ENCODE measurements at places on chromosomes 6 and 20. TPM values are rescaled to one million over a fixed set of nuclear protein-coding genes. Genes with fewer than 3 reads are reported as not detected.

DNA sequence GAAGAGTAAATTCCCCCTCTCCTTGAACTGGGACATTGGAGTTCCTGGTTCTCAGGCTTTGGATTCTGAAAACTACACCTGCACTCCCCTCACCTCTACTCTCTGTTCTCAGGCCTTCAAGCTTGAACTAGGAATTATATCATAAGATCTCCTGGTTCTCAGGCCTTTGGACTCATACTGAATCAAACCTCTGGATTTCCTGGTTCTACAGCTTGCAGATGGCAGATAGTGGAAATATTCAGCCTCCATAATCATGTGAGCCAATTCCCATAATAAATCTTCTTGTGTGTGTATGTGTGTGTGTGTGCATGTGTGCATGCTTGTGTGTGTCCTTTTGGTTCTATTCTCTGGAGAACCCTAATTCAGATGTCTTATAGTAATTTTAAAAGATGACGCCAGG is 12.7 kb upstream of the CHD6 start:
- DNase-seq = no peak

GRCh38 chr6:134640229-134640628 is 309.7 kb downstream of the ALDH8A1 start:
- no peak for DNase-seq

ABHD16B gene
- not detected for total RNA-seq

GRCh38 chr20:54454982-54455381 is 20.4 kb upstream of the DOK5 start:
- no peak for DNase-seq

- DNase-seq = no peak
These were observed 1.5 kb upstream of the MSH5 start for GRCh38 chr6:31737991-31738979.

- DNase-seq = no peak
These were observed 14.7 kb upstream of the PYGB start for GRCh38 chr20:25233016-25233772.

- no peak for DNase-seq
These were observed 8.0 kb upstream of the SLC17A3 start for GRCh38 chr6:25882051-25882496.

SAMD5 gene
- 3.2 TPM for total RNA-seq

TBX18 gene
- 9.8 TPM for total RNA-seq

ECT2L gene
- not detected for total RNA-seq

DNA sequence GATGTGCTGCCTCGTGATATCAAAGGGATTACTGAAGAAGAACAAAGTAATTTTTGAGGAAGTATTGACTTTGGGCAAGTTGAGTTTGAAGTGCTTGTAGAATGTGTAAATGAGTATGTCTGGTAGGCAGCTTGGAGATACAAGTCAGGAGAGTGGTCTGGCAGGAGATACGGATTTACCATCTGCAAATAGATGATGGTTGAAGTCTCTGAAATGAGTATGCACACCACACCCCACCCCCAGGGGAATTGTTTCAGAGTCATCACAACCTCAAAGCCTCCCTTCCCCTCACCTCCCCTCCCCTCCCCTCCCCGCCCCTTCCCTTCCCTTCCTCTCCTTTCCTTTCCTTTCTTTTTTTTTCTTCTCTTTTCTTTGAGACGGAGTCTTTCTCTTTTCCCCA is 16.4 kb upstream of the MCUR1 start:
- DNase-seq = no peak

GRCh38 chr20:24672886-24673677 is 203.7 kb downstream of the SYNDIG1 start:
- no peak for DNase-seq

DNA sequence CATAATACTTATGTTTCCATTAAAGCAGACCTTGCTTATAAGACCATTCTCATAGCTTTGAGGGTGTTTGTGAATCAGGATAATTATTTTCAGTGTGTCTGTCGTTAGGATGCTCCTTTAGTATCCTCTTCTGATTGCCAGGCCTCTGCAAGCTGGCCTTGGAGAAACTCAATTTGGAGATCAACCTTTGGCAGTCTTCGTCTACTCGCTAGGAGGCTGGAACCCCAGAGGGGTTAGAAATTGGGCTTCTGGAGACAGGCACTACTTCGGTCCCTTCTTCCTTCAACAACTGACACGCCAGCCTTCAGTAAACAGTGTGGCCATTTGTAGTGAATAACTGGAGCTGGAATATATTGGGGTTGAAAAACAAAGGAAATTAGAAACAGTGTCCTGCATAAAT is 100.8 kb upstream of the CITED2 start:
- no peak for DNase-seq

SSTR4 gene
- total RNA-seq = not detected

DNA sequence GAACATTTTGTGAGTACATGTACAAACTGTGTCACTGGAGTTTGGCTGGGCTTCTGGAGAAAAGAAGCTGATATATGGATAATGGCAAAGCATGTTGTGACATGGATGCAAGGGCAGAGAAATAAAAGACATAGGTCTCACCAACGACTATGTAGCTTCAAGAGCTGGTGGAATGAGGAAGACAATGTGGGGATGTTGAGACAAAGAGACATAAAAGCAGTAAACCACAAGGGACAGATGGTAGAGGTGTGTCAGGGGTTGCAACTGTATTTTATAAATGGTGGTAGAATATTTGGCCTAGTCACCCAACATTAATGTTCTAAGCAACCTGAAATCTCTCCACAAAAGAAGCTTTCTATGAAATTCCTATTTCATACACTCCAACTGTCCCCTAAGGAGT is 199.0 kb downstream of the KCNQ5 start:
- no peak for DNase-seq

- DNase-seq = no peak
These were observed 36.9 kb downstream of the SLC24A3 start for GRCh38 chr20:19249106-19249879.

REM1 gene
- 4.4 TPM for total RNA-seq

GRCh38 chr6:40640599-40641227 is 53.5 kb upstream of the LRFN2 start:
- DNase-seq = no peak

- no peak for DNase-seq
These were observed 46.2 kb downstream of the OGFRL1 start for GRCh38 chr6:71334768-71335167.

GRCh38 chr6:144543006-144543871 is 258.1 kb downstream of the UTRN start:
- DNase-seq = no peak

GRCh38 chr6:106574741-106575458 is 54.4 kb downstream of the RTN4IP1 start:
- DNase-seq = no peak

CST5 gene
- total RNA-seq = not detected

- no peak for DNase-seq
These were observed 68.7 kb downstream of the LY86 start for GRCh38 chr6:6657085-6657819.

IPCEF1 gene
- 2.0 TPM for total RNA-seq

- DNase-seq = no peak
These were observed 98.6 kb downstream of the EYA4 start for GRCh38 chr6:133339543-133340384.

DNA sequence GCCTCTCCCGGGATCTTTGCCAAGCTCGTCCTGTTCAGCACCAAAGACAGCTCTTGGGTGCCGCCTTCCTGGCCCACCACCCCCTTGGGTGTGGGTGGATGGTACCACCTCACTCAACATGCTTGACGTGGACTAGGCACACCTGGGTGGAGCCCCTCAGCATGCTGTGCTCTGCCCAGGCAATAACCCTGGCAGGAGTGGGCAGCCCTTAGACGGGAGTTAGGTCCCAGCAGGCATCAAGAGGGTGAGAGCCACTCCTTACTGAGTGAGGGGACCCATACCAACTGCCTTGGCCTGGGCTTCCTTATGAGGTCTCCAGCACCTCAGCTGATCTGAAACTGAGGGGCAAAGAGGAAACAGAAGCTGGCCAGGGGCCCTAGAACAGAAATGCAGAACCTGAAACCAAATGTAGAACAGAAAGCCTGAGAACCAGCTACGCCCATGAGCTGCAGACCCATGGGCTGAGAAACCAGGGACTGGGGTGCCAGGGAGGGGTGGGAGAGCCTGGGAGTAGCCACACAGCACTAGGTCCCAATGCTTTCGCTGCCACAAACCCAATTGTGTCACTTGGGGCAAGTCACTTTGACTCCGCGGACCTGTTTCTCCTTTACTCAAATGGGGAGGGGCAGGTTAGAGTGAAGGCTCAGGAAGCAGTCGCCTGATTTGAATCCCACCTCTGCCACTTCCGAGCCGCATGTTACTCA is 2.0 kb downstream of the FGD2 start:
- no peak for DNase-seq

DNA sequence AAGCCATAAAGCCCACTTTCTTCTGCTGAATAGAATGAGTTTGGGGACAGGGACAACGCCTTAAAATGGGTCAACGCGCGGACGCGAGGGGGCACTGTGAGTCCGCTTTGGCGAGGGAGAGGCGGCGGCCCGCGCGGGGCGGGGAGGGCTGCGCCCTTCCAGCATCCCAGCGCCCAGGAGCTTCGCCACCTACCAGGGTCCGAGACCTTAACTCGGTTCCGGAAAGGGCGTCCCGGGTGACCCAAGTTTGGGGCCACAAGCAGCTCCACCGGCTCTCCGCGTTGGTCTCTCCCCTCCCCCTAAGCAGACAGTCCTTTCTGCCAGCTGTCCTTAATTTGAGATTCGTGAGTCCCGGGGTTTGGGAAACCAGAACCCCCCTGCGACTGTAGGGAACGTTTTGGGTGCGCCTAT is 1.8 kb upstream of the SAMD5 start:
- DNase-seq = no peak

GRCh38 chr6:121449331-121449730 is 13.9 kb downstream of the GJA1 start:
- DNase-seq = no peak

DNA sequence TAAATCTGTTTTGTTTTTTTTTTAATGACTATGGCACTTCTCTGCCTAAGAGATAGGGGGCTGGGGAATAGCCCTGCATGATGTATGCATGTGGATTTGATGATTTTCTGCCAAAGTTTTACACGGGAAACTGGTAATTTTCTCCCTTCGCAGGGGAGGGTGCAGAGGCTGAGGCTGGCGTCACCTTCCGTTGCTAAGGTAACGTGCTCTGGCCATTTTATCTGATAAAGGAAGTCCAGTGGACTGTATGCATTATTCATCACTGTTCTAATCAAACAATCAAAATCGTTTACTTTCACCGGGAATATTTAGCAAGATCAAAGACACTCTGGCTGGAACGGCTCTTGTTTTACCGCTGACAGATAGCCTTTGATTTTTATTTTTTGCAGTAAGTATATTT is 789 bp downstream of the PHACTR1 start:
- DNase-seq = no peak

DNA sequence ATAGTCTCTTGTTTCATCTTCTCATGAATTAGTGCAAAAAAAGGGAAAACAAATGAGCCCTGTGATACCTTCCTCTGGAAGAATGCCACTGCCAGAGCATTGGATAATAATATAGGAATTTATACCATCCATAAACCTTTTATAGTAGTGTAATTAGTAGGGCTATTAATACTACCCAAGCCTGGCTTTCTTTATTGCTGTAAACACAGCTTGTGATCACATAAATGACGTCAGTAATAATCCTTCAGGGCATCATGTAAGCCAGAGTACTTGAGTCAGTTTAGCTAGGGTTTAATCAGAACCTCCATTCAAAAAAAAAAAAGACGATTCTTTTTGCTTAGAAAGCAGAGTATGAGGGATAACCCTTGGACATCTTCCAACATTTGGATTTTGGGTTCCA is 264.8 kb downstream of the SLC35F1 start:
- DNase-seq = no peak

DNA sequence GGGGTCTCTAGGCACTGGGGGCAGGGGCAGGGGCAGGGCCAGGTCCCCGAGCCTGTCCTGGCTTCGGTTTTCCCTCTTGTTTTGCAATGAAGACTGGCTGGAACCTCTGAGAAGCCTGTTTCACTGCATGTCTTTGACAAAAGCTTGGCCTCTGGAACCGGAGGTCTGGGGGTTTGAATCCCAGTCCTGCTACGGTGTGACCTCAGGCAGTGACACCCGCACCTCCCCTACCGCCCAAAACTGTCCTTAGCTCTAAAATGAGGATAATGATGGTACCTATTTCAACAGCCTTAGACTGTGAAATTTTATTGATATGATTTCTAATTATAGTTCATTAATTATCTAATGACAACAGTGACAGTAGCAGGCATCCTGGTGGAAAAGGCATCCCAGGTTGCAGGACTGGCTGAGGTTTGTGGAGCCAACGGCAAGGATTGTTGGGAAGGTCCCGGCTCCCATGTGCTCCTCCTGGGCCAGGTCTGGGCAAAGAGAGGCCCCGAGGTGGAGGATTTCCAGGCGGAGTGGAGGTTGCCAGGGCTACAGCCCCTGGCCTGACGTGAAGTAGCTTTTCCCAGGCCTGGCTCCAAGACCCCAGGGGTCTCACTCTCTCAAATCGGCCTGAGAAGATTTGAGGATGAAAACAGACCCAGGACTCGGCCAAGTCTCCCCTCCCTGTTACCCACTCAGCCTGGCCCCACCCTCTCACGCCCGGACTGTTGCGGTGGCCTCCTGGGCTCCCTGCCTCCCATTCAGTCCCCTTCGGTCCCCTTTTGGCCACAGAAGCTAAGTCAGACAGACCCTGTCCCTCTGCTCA is 57.9 kb downstream of the SNAI1 start:
- no peak for DNase-seq

GRCh38 chr20:42366626-42367025 is 748.4 kb upstream of the CHD6 start:
- no peak for DNase-seq

DNA sequence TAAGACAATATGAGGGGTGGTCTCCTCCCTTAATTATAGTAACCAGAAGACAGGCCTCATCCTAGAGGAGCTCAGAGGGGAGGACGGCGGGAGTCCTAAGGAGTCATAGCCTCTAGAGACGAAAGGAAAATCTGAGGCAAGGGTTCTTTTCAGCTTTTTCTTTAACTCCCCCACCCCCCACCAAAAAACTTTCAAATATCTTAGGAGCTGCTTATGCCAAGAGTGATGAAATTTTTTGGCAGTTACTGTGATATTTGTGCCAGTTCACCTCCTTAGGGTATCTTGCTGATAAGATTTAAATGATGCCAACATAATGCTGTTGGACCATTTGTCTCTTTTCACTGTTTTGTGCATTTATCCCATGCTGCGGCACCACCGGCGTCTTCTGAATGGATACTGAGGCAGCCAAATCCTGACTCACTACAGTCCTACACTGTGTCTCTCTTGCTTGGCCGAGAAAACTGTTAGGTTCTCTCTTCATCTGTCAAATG is 44.5 kb upstream of the DSE start:
- no peak for DNase-seq

- no peak for DNase-seq
These were observed 16.1 kb downstream of the JPH2 start for GRCh38 chr20:44170816-44171410.

DNA sequence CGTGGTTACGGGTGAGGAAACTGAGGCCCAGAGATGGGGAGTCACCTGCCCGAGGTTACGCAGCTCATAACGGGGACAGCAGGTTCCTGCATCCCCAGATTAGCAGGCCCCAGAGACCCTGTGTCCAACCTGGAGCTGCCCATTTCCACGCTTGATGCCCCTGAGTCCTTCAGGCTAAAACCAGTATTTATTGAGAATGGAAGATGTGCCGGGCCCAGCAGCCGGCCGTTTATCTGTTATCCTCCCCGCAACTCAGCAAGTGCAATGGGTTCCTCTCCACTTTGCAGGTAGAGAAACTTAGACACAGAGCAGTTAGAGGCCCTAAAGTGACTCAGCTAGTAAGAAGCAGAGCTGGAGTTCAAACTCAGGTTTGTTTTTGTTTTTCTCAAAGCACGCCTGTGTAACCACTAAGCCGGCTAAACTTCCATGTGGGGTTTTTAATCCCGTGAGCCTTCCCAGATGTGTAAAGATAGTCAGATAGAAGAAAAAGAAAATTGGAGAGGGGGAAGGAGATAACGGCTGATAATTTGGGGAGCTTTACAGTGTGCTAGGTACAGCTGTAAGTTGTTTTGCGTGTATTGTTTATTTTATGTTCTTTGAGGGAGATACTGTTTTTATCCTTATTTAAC is 775 bp downstream of the PFDN4 start:
- no peak for DNase-seq

NKX2-4 gene
- not detected for total RNA-seq
